ENCODE measurements at places on chromosomes 13 and 19.
A peak's percentile ranks its signal among the peaks of the same experiment; 100 is the strongest.

DNA sequence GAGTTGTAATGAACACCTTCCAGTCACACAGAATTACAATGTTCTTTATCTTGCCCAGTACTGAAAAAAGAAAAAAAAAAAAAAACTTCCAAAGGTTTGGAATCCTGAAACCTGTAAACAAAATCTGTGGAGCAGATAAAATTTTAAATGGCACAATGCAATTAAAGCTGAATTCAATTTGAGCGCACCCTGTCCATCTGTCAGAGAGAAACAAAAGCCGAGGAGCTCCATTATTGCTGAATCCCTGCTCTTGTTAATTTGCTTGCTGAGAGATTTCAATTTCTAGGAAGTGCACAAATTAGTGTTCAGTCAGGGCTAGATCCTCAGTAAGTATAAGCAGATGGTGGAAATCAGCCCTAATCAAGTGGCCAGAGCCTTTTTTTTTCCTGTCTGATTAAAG, 65.2 kb downstream of the DACH1 start:
- no peak for DNase-seq

DNA sequence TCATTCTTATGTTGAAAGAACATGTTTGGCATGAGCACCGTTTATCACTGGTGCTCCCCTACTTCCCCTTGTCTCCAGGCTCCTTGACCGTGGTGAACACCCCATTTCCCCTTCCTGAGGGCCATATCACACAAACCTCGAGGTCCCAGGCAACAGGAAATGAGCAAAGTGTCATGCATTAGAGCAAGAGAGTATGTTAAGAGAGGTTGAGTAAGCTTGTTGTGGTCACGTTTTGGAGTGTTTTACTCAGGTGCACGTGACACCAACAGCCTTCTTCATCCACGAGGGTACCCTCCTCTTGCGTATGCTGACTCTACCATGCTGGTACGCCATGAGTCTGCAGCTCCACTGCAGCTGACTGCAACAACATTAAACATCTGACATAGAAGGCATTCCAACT, 482.2 kb upstream of the NBEA start:
- DNase-seq, result no peak

GRCh38 chr13:33311040-33311439, 25.5 kb upstream of the STARD13 start:
- no peak for DNase-seq

DNA sequence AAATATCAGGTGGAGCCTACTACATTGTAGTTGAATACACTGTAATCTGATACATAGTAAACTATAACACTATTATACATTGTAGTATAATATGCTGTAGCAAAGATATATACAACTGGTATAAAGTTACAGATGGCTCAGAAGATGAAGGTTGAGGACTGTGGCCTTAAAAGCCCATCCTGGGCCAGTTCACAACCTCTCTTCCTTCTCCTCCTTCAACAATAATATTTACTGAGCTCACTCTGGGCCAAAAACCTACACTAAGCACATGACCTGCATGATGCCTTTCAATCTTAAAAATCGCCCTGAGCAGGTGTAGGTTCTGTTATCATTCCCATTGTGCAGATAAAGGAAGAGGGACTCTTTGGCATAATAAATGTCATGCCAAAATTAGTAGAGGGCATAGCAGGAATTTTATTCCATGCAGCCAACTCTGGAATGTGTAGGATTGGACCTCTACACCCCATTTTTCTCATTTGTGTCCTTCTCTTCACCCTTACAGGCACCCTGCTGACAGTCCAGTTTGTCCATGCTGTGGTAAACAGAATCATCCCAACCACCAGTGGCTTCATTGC, 14.6 kb upstream of the SIN3B start:
- no peak for DNase-seq

DNA sequence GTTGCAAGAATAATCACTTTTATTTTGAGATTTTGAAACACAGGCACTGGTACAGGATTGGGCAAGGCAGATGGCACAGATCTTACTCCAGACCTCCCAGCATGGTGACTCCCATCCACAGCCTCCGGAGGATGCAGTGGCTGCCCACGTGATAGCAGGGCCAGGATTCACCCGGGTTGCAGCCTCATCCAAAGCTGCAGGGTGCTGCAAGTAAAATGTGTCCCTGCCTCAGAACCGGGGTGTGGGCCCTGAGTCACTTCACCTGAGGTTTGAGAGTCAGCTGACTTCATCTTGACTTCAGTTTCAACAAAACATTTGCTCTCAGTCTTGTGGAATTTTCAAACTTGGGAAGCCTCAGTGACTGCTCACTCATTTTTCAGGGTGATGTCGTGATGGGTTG, 201.9 kb downstream of the FGF9 start:
- no peak for DNase-seq

DNA sequence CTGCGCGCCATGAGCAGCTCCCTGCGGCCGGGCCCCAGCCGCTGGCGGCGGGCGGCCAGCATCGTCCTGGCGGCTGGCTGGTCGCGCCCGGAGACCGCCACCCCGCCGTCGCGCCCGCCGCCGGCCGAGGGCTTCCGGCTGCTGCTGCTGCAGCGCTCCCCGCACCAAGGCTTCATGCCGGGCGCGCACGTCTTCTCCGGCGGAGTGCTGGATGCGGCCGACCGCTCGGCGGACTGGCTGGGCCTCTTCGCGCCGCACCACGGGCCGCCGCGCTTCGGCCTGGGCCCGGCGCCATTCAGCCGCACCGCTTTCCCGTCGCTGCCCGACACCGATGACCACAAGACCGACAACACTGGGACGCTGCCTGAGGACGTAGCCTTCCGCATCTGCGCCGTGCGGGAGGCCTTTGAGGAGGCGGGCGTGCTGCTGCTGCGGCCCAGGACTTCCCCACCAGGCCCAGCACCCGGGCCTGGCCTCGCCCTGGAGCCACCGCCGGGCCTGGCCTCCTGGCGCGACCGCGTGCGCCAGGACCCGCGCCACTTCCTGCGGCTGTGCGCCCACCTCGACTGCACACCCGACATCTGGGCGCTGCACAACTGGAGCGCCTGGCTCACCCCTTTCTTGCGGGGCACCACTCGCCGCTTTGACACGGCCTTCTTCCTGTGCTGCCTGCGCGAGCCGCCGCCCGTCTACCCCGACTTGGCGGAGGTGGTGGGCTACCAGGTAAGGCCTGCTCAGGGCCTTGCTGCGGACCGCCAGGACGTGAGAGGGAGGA, 518 bp downstream of the NUDT19 start:
- peak; percentile 22 for DNase-seq

DNA sequence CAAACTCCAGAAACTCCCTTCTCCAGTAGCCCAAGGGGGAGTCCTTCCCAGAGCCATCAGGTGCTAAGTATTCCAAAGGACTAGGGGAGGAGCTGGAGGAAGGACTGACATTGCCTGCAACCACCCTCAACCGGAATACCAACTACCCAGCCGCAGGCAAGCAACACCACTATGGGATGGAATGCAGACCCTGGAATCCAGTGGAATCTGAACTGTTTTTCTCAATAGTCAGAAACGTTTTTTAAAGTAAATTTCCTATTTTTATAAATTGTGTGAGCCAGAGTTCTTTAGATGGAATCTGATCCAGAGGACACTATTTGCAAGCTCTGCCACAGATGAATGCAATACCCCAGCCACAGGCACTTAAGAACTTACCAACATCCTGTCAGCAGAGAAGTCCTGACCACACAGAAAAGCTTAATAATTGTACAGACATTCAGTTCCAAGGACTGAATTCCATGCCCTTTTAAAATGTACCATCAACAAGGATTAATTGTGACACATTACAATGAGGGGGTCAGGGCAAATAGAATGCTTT, 92.1 kb downstream of the USP12 start:
- DNase-seq, result no peak

GRCh38 chr13:99750951-99751350, 220.6 kb downstream of the ZIC5 start:
- no peak for DNase-seq

- no peak for DNase-seq
Measured at GRCh38 chr19:19551853-19552192, 13.8 kb downstream of the CILP2 start.

GRCh38 chr13:76860706-76861105, 25.5 kb downstream of the KCTD12 start:
- DNase-seq, result no peak

DNA sequence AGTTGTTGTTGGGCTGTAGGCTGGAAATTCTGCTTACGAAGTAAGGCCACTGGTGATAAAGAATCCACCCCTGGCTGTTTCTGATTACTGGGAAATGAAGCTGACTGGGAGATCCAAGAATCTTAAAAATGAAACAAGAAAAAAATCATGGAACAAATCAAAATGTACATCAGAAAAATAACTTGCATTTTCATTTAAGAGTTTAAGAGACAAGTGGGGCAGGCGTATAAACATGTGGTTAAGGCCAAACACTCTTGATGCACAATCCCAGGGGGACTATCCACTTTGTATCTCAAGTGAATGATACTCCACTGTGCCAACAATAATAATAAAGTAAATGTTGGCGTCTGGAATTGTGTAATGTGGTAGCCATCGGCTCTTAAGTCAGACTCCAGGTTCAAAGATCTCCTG, 24.6 kb downstream of the ZMYM5 start:
- DNase-seq, result no peak

DNA sequence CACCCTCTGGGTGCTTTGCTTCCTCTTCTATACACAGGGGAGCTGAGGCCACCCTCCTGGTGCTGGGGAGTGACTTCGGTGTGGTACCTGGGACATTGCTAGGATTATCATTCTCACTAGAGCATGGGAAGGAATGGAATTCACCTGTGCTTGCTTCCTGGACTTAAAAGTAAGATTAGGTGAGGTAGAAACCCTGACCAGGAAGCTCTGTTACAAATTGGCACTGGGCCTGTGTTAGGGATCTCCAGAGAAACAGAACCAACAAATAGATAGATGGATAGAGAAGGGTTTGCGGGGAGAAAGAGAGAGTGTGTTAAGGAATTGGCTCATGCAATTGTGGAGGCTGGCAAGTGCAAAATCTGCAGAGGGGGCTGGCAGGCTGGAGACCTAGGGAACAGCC, 13.9 kb upstream of the SIAH3 start:
- DNase-seq, result no peak

DNA sequence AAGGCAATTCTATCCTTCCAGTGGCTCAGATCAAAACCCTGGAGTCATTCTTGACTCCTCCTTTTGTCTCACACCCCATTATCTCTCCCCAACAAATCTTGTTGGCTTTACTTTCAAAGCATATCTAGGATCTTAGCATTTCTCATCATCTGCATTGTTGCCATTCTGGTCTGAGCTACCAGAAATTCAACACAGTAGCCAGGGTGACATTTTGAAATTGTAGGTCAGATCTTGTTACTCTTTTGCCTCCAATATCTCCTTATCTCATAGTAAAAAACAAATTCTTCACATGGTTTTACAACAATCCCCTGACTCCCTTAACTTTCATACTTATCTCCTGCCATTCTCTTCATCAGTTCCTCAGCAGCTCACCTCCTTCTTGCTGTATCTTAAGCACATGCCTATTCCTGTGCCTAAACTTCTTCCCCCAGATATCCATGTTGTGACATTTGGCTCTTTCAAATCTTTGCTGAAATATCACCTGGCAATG, 115.8 kb downstream of the KLF5 start:
- DNase-seq, result no peak

DNA sequence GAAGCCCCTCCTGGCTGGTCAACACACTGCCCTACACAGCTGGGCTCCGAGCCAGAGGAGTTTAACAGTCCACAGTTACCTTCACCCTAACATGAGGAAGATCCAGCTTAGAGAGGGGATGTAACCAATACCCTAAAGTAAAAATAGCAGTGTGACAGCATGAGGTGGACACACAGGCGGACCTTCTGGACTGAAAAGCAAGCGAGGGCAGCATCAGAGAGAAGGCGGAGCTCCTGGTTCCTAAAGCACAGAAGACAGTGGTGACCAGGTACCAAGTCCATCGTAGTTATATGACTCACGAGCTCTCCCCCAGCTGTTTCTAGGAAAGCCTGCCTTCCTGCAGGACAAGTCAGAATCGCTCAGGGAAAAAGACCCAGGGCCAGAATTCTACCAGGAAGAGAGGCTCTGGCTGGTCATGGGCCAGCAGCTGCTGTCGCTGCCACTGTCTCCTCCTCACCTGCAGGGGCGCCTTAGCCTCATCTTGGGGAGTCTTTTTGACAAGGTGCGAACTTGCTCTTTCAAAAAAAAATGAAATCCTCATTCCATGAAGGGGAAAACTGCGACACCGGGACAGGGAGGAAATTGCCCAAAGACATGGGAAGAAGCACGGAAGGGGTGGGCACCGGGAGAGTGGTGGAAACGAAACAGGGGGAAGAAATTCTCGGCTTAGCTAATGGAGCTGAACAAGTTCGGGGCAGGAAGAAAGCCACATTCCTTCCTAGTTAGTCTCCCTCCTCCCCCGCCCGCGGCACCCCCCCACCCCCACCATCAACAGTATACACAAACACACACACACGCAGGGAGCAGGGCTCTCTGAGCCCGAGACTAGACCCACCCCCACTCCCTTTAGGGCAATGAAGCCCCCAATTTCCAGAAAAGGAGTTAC, 1.7 kb downstream of the ELL start:
- DNase-seq, result peak; percentile 38

GRCh38 chr19:41480336-41480735, 37.4 kb downstream of the ERICH4 start:
- DNase-seq, result no peak

- DNase-seq, result no peak
Measured at GRCh38 chr13:45328661-45329111, 12.3 kb downstream of the TPT1 start.

GRCh38 chr13:71638751-71639150, 228.3 kb downstream of the DACH1 start:
- DNase-seq, result no peak

DNA sequence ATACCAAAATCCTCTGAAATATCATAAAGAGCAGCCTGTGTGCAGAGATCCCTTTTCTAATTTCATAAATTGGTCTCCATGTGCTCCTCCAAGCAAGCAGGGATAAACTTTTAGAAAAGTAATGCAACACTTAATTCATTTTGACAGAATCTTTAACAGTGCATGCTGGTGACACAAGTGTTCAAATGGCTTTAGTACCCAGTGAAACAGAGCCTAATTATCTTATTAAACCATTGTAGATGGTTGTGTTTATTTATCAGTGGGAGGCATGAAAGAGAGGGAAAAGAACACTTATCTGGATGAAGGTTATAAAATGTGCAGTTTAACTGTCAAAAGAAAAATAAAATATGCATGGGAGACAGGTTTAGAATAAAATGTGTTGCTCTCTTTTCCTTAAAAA, 945.0 kb upstream of the PCDH20 start:
- DNase-seq, result no peak

GRCh38 chr19:6006896-6007295, 29.0 kb upstream of the RANBP3 start:
- no peak for DNase-seq

GRCh38 chr13:33679658-33680012, 138.3 kb upstream of the RFC3 start:
- DNase-seq, result no peak

GRCh38 chr13:49844181-49844580, 51.7 kb upstream of the KPNA3 start:
- no peak for DNase-seq

DNA sequence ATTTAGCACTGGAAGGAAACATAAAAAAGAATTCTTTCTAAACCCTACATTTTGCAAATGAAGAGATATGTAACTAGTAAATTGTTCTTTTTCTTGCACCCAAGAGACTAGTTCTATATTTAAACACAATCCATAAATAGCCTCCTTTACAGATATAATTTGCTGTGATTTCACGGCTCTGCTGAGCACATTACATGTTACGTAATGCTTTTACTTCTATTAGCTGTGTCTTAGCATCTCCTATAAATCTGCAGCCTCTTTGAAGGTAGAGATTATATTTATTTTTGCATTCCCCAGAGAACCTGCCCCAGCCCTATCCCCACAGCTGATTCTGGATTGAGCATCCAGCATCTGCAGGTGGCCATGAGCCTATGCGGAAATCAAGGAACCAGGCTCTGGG, 32.2 kb downstream of the LACC1 start:
- no peak for DNase-seq
